MCF 10A (cell line): ENCODE measurements at places on chromosomes 12 and 14. TPM values are rescaled to one million over a fixed set of nuclear protein-coding genes. Genes with fewer than 3 reads are reported as not detected.

ALX1 gene
- not detected in 2 replicates for total RNA-seq

GSG1 gene
- not detected in 2 replicates for total RNA-seq

FOXN3 gene
- 25.8 and 27.1 TPM in 2 replicates for total RNA-seq

FAIM2 gene
- total RNA-seq = not detected in 2 replicates

PLA2G1B gene
- total RNA-seq = not detected in 2 replicates

MMP19 gene
- 3.3 and 3.7 TPM in 2 replicates for total RNA-seq

CLEC1B gene
- not detected in 2 replicates for total RNA-seq

KRT2 gene
- total RNA-seq = not detected in 2 replicates

SOX5 gene
- total RNA-seq = 0.91 and 0.98 TPM in 2 replicates

AMIGO2 gene
- total RNA-seq = 13.0 and 32.6 TPM in 2 replicates

PUS1 gene
- total RNA-seq = 44.1 and 72.3 TPM in 2 replicates
